ENCODE measurements at places on chromosomes 4 and X. TPM values are rescaled to one million over a fixed set of nuclear protein-coding genes. Genes with fewer than 3 reads are reported as not detected.
A peak's percentile ranks its signal among the peaks of the same experiment; 100 is the strongest.

Gene BMX
- 0.23 TPM for total RNA-seq

DNA sequence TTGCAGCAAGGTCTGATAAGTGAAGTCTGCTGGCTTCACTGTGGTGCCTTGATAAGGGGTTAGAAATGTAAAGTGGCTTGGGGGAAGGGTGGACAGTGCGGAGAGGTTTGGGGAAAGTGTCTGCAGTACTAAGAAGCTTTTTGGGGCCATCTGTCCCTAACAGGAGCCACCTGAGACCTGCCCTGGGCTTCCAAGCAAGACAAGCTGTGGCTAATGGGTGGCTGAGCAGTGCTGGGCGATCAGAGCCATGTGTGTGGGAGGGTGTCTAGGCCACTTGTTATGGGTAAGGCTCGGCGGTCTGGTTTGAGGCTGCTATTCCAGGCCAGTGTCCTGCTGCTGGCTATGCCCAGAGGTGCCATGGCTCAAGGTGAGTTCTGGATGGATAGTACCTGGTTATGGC lies 185.4 kb upstream of the MTMR8 start:
- H3K27ac ChIP-seq: no peak overlapping the region
- DNase-seq: peak; percentile 33
- no peaks in the 10 kb centered on the region for H3K4me1 ChIP-seq
- H3K4me3 ChIP-seq: no peak overlapping the region
- H3K27me3 ChIP-seq: no peaks in the 10 kb centered on the region

Gene DCK
- total RNA-seq: 55.9 TPM

GRCh38 chr4:7020290-7020689 lies 22.9 kb upstream of the TADA2B start:
- H3K27ac ChIP-seq: no peak overlapping the region
- H3K4me3 ChIP-seq: no peak overlapping the region
- H3K4me1 ChIP-seq: peaks cover 5% of the 10 kb centered on the region
- no peaks in the 10 kb centered on the region for H3K27me3 ChIP-seq
- H3K36me3 ChIP-seq: peaks cover 6% of the 10 kb centered on the region

DNA sequence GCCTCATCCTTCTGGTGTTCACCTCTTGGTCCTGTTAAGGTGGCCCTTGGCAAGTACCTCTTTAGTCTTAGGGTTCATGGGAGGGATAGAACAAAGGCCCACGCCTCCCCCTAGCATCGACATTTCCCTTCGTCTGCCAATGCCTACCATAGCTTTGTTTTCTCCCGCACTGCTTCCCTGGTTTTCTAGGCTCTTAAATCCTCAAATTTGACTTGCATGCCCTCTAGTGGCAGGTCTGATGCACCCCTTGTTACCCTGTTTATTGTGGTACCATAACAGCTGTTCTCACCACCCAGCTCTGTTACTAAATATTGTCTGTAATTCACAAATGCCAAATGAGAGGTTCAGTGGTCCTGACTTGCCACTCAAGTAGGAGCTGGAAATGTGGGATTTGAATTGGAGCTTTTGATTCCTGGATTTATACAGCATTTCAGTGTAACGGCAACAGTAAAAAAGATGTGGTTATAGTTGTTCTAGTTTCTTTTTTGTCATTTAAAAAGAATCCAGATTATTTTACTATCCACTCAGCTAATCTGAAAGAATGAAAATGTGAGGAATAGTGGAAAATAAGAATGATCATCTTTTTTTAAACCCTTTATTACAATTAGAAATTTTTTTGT lies 100.1 kb downstream of the REPS2 start:
- no peaks in the 10 kb centered on the region for H3K4me1 ChIP-seq
- no peaks in the 10 kb centered on the region for H3K36me3 ChIP-seq
- no peak overlapping the region for H3K4me3 ChIP-seq

Gene HTR2C
- not detected for total RNA-seq

Gene TRAM1L1
- total RNA-seq: 0.56 TPM

GRCh38 chr4:85039526-85039925 lies 73.0 kb upstream of the WDFY3 start:
- H3K27ac ChIP-seq: no peak overlapping the region
- H3K4me1 ChIP-seq: no peaks in the 10 kb centered on the region
- no peak overlapping the region for H3K4me3 ChIP-seq
- no peaks in the 10 kb centered on the region for H3K27me3 ChIP-seq
- DNase-seq: no peak

- no peak for DNase-seq
- H3K27ac ChIP-seq: no peak overlapping the region
- H3K4me3 ChIP-seq: no peak overlapping the region
- no peaks in the 10 kb centered on the region for H3K27me3 ChIP-seq
These were observed 236.5 kb upstream of the DIPK2B start for GRCh38 chrX:45437186-45437585.

GRCh38 chr4:3353752-3354454 lies 61.1 kb downstream of the RGS12 start:
- no peaks in the 10 kb centered on the region for H3K27me3 ChIP-seq
- H3K27ac ChIP-seq: peak overlapping the region; percentile 90
- DNase-seq: peak; percentile 33
- H3K36me3 ChIP-seq: no peaks in the 10 kb centered on the region

GRCh38 chr4:127196655-127197352 lies 436.0 kb upstream of the INTU start:
- no peak for DNase-seq
- no peaks in the 10 kb centered on the region for H3K36me3 ChIP-seq
- H3K27me3 ChIP-seq: no peaks in the 10 kb centered on the region
- H3K4me3 ChIP-seq: no peak overlapping the region
- no peak overlapping the region for H3K27ac ChIP-seq

Gene APOO
- 5.4 TPM for total RNA-seq

- H3K4me1 ChIP-seq: no peaks in the 10 kb centered on the region
- H3K4me3 ChIP-seq: no peak overlapping the region
- no peak overlapping the region for H3K27ac ChIP-seq
- no peaks in the 10 kb centered on the region for H3K27me3 ChIP-seq
- no peak for DNase-seq
- H3K36me3 ChIP-seq: peaks cover 1% of the 10 kb centered on the region
These were observed 68.6 kb downstream of the BEND4 start for GRCh38 chr4:42083816-42084215.

Gene SATL1
- not detected for total RNA-seq

- no peak overlapping the region for H3K27ac ChIP-seq
- H3K4me3 ChIP-seq: no peak overlapping the region
- no peaks in the 10 kb centered on the region for H3K36me3 ChIP-seq
- no peak for DNase-seq
- no peaks in the 10 kb centered on the region for H3K27me3 ChIP-seq
- H3K4me1 ChIP-seq: no peaks in the 10 kb centered on the region
These were observed 22.9 kb upstream of the FRMPD4 start for GRCh38 chrX:12115377-12115776.

Gene MAGT1
- total RNA-seq: 121 TPM

Gene RNF150
- total RNA-seq: 1.4 TPM

DNA sequence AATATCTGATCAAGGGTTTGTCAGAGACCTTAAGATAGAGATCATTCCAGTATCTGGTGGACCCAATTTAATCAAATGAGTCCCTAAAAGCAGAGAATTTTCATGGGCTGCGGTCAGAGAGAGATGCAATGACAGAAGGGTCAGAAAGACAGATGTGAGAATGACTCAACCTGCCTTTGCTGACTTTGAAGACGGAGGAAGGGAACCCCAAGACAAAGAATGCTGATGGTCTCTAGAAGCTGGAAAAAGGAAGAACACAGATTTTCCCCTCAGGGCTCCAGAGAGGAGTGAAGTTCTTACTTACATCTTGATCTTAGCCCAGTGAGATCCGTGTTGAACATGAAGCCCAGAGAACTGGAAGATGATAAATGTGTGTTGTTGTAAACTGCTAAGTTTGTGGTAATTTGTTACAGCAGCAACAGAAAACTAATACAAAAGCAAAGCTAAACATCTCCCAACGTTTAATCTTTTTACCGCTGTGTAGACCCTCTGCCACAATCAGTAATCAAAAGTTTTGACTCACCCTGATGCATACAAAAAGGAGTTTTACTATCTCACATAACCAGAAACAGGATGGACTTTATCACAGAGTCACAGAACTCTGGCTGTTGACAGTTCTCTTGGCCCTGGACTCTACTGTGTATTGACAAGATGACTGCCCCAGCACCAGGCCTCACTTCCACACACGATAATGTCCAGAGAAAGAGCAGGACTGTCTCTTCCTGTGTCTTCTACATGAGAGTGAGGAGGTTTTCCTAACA lies 70.2 kb upstream of the MAGEB2 start:
- H3K27ac ChIP-seq: no peak overlapping the region
- no peaks in the 10 kb centered on the region for H3K27me3 ChIP-seq
- no peak overlapping the region for H3K4me3 ChIP-seq
- no peaks in the 10 kb centered on the region for H3K36me3 ChIP-seq
- H3K4me1 ChIP-seq: no peaks in the 10 kb centered on the region

DNA sequence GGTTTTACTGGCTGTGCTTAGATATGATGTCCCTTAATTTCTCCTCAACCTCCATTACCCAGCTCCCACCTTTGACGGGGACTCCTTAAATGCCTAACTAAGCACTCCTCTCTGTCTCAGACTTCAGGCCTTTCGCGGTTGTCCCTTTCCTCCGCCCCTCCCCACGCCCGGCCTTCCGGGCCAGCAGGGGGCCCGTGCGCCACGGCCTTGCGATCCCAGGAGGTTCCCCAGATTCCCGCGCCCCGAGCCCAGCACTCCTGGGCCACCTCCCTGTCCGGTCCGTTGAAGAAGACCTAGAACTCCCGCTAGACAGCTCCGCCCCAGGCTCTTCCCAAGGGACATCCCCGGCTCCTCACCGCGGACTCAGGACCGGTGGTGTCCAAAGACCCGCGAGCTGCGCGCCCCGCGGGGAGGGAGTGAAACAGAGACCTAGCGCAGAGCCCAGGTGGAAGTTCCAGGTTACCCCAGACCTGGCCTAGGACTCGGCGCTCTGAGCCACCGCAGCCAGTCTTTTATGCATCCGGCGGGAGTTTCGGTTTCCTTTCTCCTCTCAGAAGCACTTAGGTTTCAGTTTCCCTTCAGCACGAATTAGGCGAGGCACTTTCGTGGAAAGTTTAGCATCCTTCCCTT lies at the start of gene DDX60:
TSS of gene DDX60 (minus strand) at position 487 of the 630 bp plus-strand sequence. CDS start 7,493 bp downstream, outside the sequence.
- peaks cover 6% of the 10 kb centered on the region for H3K4me1 ChIP-seq
- peak within 1 kb of the TSS; percentile 80 for H3K4me3 ChIP-seq
- DNase-seq: peak; percentile 74
- H3K27me3 ChIP-seq: no peaks in the 10 kb centered on the region

Gene ALG13
- 24.0 TPM for total RNA-seq

GRCh38 chr4:39456946-39457763 lies 1.6 kb downstream of the RPL9 start:
- H3K27me3 ChIP-seq: no peaks in the 10 kb centered on the region
- peak overlapping the region; percentile 89 for H3K4me3 ChIP-seq
- peaks cover 9% of the 10 kb centered on the region for H3K4me1 ChIP-seq
- H3K27ac ChIP-seq: peak overlapping the region; percentile 92

GRCh38 chr4:27081675-27082586 lies 221.3 kb downstream of the STIM2 start:
- no peak overlapping the region for H3K27ac ChIP-seq
- H3K27me3 ChIP-seq: peaks cover 9% of the 10 kb centered on the region
- H3K4me1 ChIP-seq: peaks cover 7% of the 10 kb centered on the region
- DNase-seq: no peak

DNA sequence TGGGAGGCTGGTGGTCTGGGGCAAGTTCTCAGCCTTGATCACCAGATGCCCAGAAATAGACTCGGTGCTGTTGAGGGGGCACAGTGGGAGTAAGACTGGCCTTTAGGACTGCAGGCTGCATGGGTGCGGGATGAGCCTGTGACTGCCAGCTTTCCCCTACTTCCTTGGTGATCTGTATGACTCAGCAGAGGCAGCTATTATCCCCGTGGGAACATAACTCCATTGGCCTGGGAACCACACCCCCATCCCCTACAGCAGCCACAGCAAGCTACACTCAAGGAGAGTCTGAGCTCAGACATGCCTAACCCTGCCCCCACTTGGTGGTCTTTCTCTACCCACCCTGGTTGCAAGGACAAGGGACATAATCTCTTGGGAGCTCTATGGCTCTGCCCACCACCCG lies 20.6 kb downstream of the CLIC2 start:
- H3K27me3 ChIP-seq: no peaks in the 10 kb centered on the region
- H3K4me1 ChIP-seq: no peaks in the 10 kb centered on the region
- H3K36me3 ChIP-seq: no peaks in the 10 kb centered on the region
- DNase-seq: no peak

DNA sequence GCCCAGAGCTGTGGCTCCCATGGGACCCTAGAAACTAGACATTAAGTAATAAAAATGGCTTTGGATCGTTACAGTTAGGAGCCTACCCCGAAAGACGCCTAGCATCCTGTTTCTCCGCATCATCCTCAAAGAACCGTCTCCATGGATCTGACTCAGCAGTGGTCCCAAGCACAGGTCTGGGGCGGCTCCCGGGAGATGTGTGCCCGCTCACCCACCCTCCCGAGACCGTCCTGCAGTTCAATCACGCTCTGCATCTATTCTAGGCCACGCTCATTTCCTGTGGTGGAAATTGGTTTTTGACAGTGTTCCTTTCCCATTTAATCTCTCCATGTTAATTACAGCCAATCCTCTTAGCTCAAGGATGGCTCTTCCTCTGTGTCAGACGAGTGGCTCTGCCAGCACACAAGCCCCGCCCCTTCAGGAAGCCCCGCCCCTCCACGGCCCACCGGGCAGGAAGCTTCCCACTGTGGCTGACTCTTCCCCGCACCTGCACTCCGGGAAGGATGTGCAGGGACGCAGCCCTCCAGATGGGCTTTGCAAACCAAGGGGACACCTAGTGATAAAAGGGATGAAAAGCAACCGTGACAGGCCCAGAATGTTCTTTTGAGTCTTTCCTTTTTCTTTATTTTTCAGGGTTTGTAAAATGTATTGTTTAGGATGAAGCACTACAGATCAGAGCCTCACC lies 34.5 kb upstream of the HELT start:
- no peaks in the 10 kb centered on the region for H3K36me3 ChIP-seq
- H3K27ac ChIP-seq: no peak overlapping the region
- H3K27me3 ChIP-seq: no peaks in the 10 kb centered on the region
- peak; percentile 65 for DNase-seq
- no peak overlapping the region for H3K4me3 ChIP-seq

- H3K27me3 ChIP-seq: no peaks in the 10 kb centered on the region
- no peak overlapping the region for H3K27ac ChIP-seq
- H3K4me1 ChIP-seq: no peaks in the 10 kb centered on the region
- no peaks in the 10 kb centered on the region for H3K36me3 ChIP-seq
These were observed 48.4 kb downstream of the ARHGAP10 start for GRCh38 chr4:147780137-147780777.

DNA sequence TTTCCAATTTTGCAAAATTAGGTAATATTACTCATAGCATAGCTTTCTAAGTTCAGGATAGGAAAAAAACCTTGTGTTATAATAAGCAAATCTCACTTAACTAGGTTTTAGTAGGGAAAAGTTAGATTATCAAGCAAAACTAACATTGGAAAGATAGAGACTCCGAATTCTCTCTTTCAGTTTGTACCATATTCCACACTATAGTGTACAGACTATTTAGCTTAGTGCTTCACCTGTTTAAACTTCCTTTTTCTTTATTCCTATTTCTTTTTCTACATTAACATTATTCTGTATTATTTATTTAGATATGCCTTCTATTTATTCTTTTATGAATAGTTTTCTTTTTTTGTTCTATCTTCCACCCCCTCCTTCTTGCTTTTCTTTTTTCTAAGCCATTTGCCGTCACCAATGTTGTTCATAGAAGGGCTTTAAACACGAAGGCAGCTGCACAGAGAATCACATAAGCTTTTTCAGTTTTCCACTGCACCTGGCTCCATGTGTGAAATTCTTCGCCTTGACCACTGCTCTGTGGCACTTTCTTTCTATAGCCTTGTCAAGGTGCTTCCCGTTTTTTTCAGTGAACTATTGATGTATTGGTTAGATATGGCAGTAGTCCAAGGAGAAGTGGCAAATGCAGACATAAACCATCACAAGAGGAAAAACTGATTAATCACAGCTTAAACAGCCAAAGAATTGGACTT lies 8.5 kb downstream of the PCDH10 start:
- no peaks in the 10 kb centered on the region for H3K27me3 ChIP-seq
- no peak for DNase-seq
- H3K4me1 ChIP-seq: no peaks in the 10 kb centered on the region
- no peaks in the 10 kb centered on the region for H3K36me3 ChIP-seq

Gene CT45A10
- not detected for total RNA-seq

Measured in liver (tissue), 10 donors.